Head of caudate nucleus (tissue), 42 donors: ENCODE measurements at places on chromosomes 6 and 20.

GRCh38 chr6:135624402-135625295 lies 127.1 kb upstream of the AHI1 start:
- DNase-seq, result no peak

DNA sequence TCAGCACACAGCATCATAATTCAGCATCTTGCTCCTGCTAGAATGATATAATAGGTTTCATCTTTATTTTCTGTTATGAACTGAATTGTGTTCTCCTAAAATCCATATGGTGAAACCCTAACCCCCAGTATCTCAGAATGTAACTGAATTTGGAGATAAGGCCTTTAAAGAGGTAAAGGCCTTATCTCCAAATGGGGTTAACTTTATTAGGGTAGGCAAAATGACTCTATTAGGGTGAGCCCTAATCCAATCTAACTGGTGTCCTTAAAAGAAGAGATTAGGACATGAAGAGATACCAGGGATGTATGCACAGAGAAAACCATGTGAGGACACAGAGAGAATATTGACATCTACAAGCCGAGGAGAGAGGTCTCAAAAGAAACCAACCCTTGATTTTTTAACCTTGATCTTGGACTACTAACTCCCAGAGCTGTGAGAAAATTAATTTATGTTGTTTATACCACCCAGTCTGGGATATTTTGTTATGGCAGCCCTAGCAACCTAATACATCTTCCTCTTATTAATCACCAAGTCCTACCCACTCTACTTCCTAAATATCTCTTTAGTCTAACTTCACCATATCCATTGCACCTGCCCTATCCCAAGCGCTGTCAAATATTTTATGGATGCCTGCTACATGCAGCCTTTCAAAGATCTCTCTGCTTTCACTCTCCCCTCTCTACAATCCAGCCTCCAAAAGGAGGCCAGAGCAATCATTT lies 8.5 kb upstream of the MRS2 start:
- DNase-seq, result no peak

GRCh38 chr6:156557251-156557910 lies 219.8 kb upstream of the ARID1B start:
- peak; percentile 82 for DNase-seq

- DNase-seq, result no peak
Observed at GRCh38 chr6:43101497-43101896, 25.4 kb downstream of the PTK7 start.

GRCh38 chr6:12418946-12419345 lies 128.8 kb downstream of the EDN1 start:
- DNase-seq, result no peak

- no peak for DNase-seq
Observed at GRCh38 chr6:116386581-116387299, 16.0 kb downstream of the DSE start.

DNA sequence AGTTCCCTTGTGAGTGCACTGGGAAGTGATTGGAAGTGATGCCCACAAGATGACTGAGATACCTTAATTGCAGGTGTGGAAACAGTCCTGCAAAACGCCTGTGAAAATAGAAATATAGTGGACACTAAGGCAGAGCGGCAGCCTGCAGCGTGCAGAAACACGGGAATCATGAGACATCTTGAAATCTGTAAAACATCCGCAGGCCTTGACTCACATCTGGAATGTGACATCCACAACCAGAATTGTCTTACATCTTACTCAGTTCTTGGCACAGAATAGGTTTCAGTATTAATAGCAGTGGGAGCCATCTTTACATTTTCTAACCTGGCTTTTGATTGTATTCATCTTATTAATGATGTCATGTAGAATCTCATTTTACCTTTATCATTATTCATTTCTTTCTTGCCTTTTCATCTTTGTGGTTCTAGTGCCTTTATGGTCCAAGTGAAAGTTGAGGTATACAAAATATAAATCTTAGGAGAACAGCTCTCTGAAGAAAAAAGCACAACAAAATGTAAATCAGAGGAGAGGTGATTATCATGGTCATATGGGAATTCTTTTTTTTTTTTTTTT lies 44.6 kb downstream of the CDYL start:
- no peak for DNase-seq

DNA sequence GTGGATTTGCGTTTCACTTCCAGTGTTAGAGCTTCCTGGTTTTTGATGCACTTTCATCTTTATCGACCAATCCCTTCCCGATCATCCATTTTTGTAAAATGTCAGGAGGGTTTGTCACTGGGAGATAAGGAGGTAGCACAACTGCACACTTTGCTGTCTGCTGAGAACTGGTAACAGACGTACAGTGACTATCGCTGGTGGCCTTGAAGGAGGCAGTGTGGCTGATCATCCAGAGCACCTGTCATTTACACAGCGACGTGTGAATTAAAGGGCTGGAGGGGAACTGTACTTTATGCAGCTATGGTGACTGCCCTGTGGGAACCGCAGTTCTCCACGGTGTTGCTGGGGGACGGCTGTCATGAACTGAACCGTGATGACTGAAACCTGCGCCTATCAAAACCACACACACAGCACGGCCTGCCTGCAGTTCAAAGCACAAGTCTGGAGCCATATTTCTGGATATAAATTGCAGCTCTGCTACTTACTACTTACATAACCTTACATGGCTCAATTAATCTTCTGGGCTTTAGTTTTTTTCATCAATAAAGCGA lies 50.0 kb downstream of the HUS1B start:
- no peak for DNase-seq

GRCh38 chr20:38109591-38110524 lies 55.2 kb downstream of the TGM2 start:
- no peak for DNase-seq

DNA sequence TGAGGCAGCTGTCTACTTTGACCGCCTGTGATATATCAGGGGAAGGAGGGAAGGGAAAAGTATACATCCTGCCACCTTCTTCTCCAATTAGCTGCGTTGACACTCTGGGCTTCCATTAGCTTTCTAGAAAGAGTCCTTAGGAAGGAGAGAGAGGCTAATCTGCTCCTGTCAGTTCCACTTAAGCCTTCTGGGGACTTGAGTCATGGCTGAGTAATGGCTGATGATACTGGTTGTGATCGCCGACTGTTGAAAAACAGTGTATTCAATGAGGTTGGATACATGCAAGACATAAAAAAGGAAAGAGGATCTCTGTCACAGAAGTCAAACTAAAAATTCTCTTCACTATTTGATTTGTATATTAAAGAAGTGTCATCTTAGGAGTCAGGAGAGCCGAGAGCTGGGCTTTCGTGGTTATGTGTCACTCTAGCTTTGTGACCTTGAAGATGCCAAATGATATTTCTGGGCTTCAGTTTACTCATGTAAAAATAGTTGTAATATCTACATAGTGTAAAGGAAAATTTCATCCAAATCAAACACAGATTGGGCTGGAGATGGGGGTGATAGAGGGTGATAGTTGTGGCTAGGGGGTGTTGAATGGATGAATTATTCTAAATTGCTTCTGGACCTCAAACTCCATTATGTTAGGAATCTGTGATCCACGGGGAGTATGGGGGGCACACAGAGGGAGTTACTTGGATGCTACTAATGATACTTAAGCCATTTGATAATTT lies 189.0 kb downstream of the UST start:
- no peak for DNase-seq

DNA sequence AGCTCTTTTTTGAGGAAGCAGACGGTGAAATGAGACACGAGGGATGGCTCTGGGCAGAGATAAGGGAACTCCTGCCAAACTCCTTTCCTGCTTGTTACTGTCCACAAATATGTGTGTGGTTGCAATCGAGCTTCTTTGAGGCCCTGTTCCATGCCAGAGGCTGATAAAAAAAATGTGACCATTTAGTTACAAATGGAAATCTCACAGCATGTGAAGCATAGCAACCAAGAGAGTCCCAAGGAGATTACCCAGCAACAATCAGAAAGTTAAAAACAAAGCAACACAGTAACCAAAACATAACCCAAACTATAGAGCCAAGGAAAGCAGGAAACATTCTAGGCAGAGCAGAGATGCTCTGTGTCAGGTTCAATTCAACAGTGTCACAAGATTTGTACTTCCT lies 35.4 kb upstream of the HMGN3 start:
- DNase-seq, result no peak

- DNase-seq, result no peak
Observed at GRCh38 chr6:57063847-57064246, 17.4 kb downstream of the KIAA1586 start.

- no peak for DNase-seq
Observed at GRCh38 chr6:155645325-155645724, 189.7 kb upstream of the NOX3 start.

- no peak for DNase-seq
Observed at GRCh38 chr6:26307850-26308249, 57.1 kb upstream of the BTN3A2 start.

- DNase-seq, result no peak
Observed at GRCh38 chr6:158686791-158687381, 37.0 kb downstream of the SYTL3 start.

- DNase-seq, result no peak
Observed at GRCh38 chr20:56627122-56628014, 1.7 kb upstream of the TFAP2C start.

DNA sequence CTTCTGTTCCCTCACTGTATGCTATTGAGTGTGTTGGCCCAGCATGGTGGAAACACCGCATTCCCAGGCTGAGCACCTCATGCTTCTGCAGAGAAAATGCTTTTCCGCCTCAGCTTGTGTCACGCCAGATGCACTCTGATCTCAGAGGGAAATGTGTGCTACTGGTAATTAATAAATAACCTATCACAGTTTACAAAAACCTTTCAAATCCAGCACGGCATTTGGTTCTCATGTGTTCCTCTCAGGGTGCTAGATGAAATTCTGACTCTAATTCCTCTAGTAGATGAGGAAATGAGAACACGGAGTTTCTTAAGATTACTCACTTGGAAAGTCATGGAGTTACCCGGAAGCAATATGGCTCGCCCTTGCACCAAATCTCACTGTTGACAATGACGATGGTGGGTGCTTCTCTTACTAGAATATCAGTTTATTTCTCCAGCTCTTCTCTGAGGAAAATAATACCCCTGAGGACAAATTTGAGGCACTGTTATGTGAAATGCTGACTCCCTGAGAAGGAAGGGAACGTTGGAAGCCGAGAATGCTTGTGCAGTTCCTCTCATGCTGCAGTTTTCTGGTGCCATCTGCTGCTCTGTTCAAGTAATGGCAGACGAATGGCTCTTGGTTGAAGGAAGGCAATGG lies 116.6 kb downstream of the RNF144B start:
- DNase-seq, result peak; percentile 77

GRCh38 chr20:7094438-7094997 lies 327.0 kb downstream of the BMP2 start:
- peak; percentile 29 for DNase-seq

- no peak for DNase-seq
Observed at GRCh38 chr6:25769983-25770382, 15.4 kb downstream of the SLC17A4 start.

DNA sequence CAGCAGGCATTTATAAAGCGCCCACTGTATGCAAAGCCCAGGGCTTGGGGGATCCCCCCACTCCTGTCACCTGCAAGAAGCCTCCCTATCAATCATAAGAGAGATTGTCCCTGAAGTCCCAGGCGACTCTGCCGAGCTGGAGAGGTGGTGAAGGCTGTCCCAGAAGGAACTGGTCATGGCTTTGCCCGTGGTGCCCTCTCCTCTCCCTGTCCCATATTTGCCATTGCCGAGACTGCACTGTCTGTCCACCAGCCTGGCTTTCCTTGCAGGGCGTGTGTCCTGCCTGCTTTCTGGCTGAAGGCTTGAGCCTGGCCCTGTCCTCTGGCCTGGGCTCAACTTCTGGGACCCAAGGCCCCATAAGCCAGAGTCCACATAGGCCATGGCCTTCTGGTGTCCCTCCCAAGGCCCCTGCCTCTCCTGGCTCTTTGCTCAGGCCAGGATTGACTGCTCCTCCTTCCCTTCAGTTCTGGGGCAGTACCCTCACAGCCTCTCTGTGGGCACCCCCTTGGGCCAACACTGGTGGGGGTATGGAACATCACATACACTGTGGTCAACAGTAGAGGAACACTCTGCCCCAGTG lies 46.9 kb downstream of the CPXM1 start:
- no peak for DNase-seq

DNA sequence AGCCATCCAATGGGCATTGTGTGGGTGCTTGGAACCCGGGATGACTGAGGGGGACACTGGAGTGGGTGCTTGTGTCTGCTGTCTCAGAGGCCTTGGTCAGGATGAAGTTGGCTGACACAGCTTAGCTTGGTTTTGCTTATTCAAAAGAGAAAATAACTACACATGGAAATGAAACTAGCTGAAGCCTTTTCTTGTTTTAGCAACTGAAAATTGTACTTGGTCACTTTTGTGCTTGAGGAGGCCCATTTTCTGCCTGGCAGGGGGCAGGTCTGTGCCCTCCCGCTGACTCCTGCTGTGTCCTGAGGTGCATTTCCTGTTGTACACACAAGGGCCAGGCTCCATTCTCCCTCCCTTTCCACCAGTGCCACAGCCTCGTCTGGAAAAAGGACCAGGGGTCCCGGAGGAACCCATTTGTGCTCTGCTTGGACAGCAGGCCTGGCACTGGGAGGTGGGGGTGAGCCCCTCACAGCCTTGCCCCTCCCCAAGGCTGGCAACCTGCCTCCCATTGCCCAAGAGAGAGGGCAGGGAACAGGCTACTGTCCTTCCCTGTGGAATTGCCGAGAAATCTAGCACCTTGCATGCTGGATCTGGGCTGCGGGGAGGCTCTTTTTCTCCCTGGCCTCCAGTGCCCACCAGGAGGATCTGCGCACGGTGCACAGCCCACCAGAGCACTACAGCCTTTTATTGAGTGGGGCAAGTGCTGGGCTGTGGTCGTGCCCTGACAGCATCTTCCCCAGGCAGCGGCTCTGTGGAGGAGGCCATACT lies 49.4 kb downstream of the PYGB start:
- no peak for DNase-seq

- no peak for DNase-seq
Observed at GRCh38 chr6:35651244-35651643, 37.5 kb downstream of the FKBP5 start.

- DNase-seq, result no peak
Observed at GRCh38 chr20:51444467-51444866, 98.1 kb downstream of the NFATC2 start.

- DNase-seq, result no peak
Observed at GRCh38 chr6:147441751-147442150, 66.7 kb upstream of the SAMD5 start.

GRCh38 chr6:41850861-41851260 lies 44.3 kb downstream of the USP49 start:
- DNase-seq, result no peak

DNA sequence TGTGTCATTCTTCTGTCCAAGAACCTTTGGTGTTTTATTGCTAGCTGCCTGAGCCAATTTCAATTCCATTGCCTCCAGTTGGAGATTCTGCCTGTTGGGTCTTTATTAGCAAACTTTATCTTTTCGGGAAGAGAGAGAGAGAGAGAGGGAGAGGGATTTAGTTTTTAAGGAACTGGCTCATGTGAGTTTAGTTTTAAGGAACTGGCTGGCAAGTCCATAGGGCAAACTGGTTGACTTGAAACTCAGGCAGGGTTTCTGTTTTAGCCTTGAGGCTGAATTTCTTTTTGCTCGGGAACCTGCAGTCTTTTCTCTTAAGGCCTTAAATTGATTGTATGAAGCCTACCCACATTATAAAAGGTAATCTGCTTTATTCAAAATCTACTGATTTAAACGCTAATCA lies 23.0 kb downstream of the BCKDHB start:
- DNase-seq, result no peak
